Central memory CD4-positive, alpha-beta T cell (primary cell): ENCODE measurements at places on chromosomes 12 and 14.

DNA sequence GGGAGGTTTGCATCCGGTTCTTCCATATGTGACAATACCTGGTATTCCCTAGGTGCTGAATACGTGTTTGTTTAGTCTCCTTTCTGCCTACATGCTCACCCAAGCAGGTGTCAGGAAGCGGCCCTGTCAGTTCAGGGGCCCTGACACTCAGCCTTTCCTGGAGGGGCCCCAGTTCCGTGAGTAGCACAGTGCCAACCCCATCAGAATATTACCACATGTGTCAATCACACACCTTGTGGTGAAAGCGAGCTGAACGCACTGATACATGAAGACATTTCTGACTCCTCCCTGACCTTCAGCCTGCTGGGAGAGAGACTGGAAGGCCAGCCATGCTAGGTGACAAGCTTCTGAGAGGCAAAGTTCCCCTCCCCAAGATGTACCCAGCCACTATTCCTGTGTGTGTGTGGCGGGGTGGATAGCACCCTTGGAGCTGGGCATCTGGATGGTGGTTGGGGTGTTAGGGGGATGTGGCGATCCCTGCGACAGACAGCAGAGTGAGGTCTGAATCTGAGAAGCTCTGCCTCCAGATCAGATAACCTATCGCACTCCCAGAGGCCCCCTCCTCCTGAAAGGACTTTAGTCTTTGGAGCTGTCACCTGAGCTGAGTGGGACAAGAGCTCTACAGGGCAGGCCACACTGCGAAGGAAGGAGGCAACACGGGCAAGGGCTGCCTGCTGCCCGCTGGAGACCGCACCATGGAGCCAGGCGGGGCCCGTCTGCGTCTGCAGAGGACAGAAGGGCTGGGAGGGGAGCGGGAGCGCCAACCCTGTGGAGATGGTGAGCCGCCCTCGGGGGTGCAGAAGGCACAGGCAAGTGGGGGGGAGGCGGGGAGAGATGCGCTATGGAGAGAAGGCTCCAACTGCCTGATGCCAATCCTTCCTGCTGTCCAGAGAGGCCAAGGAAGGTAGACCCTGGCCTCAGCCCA lies at the start of gene SOAT2:
TSS of gene SOAT2 (plus strand) at position 604 of the 925 bp plus-strand sequence. CDS start at position 696, 92 bp downstream.
- peak; percentile 51 for DNase-seq

DNA sequence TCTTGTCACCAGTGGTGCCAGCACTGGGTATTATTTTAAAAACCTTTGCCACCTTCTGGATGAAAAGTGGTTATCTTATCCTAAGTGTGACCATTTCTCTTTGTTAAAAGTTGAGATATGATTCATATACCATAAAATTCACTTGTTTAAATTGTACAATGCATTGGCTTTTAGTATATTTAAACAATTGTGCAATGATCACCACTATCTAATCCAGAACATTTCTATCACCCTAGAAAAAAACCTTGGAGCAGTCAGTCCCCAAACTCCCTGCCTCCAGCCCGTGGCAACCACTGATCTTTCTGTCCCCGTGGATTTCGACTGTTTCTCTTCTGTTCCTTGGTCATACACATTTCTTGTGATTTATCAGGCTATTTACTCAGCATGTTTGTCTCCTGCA lies 28.3 kb downstream of the SH2B3 start:
- no peak for DNase-seq

- no peak for DNase-seq
Observed at GRCh38 chr12:115761784-115762183, 515.7 kb downstream of the MED13L start.

DNA sequence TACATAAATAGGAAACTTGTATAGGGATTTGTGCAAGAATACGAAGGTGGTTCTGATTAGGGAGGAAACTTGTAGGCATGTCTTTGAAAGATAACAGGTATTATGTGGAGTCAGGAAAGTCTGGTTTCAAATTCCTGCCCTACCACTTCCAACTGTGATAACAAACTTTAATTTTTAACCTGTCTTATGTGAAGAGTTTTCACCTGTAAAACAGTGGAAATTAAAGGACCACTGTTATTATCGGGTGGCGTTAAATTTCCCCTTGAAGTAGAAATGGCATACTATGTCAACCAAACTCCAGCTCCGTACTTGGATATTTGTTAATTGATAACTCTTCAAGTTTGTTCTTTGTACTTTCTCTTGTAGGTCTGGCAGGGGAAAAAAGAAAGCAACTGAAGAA lies 6.1 kb downstream of the OR6C1 start:
- no peak for DNase-seq

GRCh38 chr12:11577658-11578260 lies 71.7 kb upstream of the ETV6 start:
- DNase-seq = no peak

DNA sequence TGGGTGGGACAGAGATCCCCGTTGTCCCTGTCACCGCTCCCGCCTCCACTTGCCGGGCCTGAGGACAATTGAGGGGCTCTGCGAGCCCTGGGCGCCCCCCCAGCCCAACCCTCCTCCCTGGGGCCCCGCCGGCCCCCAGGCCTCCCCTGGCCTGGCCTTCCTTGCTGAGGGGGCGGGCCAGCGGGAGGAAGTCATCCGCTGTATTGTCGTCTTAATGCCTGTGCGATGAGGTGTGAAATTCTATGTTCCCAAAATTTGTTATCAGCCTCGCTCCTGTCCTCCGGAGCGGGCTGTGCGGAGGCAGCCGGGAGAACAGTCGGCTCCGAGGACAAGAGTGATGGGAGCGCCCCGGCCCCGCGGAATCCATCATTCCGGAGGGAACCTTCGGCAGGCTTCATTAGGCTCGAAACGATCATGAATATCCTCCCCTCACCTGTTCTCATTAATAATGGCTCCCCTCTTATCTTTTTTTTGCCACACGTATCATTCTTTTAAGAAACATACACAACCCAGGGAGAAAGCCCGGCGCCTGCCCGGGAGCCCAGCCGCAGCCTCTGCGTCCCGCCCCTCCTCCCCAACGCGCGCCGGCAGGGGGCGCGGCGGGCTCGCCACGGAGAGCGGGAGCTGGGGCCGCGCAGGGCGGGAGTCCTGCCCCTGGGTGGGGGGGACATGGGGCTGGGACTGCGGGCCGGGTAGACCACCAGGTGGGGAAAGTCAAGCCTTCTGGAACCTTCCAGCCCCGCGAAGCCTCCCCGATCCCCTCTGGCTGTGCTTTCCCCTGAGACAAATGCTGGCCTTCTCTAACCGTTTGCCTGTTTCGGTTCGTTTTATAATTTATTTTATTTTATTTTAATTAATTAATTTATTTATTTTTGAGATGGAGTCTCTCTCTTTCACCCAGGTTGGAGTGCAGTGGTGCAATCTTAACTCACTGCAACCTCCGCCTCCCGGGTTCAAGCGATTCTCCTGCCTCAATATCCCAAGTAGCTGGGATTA lies 17.1 kb upstream of the DLK1 start:
- no peak for DNase-seq

DNA sequence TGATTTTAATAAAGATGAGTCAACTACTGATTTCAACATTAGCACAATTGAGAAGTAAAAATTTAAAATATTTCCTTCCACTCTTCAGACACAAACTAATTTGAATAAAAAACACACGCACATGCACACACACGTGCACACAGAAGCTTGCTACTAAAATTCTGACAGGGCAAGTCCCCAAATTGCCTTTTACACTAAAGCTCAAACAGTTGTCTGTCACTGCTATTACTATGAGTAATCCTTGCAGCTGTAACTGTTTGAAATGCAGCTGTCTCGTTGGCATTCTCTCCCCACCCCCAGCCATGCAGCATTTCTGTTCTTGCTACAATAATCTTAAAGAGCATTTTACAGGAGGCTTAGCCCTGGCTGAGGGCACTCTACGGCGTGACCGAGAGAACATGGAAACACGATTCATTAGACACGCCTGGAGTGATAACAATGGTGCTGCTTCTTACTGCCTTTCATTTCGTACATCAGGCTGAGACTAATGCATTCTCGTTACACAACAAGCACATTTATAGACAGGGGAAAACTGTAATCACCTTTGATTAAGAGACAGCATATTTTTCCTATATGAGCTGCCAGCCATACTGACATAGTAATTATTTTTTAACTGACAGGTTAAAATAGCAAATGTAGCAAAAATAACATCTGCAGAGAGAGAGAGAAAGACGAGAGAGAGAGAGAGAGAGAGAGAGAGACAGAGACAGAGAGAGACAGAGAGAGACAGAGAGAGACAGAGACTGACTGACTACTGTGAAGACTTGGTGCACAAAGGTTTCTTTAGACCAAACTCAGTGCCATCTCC lies 153.8 kb downstream of the MED13L start:
- DNase-seq = no peak

DNA sequence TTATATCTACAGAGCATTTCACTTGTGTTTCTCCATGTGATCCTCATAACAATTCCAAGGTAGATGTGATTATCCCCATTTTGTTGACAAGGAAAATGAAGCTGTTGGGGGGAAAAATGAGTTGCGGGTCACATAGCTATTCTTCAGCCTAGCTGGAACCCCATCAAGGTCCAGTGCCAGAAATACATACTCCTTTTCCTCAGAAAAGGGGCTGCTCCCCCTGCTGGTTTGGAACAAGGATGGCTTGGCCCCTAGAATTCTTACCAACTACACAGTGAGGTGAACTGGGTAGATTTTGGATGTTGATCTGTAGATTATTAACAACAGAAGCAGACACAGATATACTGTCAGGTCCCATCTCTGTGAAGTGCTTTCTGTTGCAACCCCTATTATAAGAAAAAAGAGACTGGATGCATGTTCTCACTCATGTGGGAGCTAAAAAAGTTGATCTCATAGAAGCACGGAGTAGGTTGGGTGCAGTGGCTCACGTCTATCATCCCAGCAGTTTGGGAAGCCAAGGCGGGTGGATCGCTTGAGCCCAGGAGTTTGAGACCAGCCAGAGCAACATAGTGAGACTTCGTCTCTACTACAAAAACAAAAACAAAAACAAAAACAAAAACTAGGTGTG lies 8.9 kb downstream of the IKZF4 start:
- peak; percentile 32 for DNase-seq

- DNase-seq = no peak
Observed at GRCh38 chr14:30855345-30856037, 18.9 kb upstream of the COCH start.

GRCh38 chr14:68306265-68306933 lies 486.5 kb downstream of the ZFP36L1 start:
- no peak for DNase-seq
